ENCODE measurements at places on chromosomes 13 and 19.

- DNase-seq: no peak
Observed at GRCh38 chr19:12092956-12093355, 28.4 kb downstream of the ZNF844 start.

- no peak for DNase-seq
Observed at GRCh38 chr13:102556806-102557205, 40.0 kb upstream of the TPP2 start.

DNA sequence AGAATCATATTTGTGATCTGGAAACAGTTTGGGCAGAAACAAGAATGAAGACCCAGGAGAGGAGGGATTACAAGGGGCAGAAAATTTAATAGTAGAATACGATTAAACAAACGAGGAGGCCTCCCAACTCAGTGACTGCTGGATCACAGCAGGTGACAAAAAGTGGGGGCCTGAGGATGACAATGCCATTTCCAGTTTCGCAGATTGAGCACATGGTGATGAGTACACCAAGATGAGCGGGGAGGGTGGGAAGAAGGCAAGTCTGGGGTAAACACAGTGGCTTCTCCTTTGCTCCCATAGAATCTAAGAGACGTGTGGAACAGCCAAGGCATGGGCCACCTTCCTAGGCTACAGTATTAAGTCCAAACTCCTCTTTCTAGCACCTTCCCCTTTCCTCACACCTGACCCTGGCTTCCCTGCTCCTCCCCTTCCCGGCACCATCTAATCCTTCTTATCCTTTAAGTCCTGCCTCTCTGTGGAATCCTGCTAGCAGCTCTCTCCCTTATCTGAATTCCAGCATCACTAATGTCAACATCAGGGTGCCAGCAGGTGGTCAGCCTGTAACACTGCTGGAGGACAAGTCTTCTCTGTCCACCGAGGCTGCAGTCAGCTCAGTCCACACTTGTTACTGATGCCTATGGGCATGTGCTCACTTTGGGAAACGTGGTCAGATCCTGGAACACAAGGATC is 13.5 kb downstream of the ATP7B start:
- no peak for DNase-seq

DNA sequence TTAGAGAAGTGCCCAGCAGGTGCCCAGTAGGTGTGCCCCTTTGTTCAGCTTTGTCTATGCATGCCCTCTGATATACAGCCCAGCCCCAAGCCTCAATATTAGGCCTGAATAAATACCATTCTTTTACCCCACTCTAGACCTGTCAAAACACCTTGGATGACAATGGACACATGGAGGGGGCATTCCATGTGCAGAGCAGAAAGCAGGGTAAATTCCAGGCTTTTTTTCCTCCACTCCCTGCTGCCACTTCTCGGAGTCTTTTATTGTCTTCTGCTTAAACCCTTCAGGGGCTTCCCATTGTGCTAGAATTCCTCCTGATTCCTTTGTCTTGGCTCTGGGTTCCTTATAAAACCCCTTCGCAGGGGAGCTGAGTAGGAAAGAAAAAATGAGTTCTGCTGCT is 5.8 kb upstream of the FRY start:
- DNase-seq: no peak

GRCh38 chr13:64414381-64414780 is 2815.8 kb downstream of the PCDH9 start:
- no peak for DNase-seq

DNA sequence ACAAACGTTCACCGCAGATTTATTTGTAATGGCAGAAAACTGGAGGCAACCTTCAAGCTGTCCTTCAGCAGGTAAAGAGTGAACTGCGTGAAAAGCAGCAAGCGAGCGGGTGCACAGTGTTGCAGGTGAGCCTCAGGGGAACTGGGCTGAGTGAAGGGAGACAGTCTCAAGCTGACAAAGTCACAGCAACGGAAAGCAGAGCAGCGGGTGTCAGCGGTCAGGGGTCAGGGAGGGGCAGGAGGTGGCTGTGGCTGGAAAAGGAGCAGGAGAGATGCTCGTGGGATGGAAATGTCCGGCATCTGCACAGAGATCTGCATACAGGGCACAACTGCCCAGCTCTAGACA is 8.5 kb upstream of the RASA3 start:
- DNase-seq: peak; percentile 67

DNA sequence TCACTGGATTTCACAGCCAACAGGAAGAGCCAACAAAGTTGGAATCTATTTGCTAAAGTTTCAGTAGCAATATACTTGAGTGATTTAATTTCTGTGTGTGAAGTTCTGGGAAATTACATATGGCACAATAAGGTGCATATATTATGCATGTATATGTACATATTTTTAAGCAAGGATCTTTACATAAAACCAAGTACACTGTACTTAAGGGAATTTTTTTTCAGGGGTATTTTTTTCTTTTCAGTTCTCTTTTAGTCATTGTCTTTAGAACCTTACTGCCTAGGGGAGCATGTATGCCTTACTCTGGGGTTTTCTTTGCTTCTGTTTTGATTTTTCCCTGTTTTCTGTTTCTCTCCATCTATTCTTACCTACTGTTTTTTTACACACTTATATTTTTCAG is 7.4 kb downstream of the RAP2A start:
- DNase-seq: no peak

DNA sequence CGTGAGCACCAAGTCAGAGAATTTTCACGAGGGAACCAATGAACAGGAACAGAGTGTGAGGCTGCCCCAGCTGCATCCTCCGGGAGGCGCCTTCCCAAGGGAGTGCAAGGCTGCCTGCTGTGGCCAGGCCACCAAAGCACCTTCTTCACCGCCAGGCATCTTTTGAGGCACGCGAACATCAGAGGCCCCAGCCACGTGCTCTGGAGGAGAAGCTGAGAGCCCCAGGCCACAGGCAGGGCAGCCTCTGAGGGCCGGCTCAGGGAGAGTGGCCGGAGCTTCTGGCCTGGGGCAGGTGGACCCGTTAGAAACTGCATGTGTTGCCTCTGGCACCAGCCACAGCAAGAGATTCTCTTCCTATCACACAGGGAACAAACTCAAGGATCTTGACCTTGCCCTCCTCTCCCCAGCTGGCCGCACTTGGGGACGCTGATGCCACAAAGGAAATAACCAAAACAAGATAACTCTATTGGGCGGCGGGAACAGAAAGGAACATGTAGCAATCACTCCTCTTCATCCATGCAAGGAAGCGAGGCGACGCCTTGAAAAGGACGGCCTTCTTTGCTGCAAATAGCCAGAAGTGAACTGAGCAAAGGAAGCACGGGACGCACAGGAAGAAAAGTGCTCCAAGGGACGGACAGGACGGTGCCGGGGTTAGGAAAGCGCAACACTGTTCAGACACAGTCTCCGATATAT is 19.9 kb downstream of the GAS6 start:
- no peak for DNase-seq

- no peak for DNase-seq
Observed at GRCh38 chr13:45325806-45326205, 15.2 kb downstream of the TPT1 start.

DNA sequence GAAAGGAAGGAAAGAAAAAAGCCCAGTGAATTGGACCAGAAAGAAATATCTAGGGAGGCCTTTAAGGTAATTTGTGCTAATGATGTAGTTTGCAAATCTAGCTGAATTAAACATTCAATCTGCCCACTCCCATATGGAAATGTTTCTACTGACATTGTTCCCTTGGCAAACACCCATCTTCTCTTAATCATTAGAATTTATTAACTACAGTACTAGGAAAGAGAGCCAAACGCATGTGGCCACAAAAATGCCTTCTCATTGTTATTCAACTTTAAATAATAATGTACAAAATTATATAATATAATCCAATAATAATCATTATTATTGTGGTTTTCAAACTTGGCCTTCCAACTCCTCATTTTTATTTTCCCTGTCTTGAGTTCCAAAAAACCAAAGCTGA is 234.7 kb downstream of the NHLRC3 start:
- no peak for DNase-seq

DNA sequence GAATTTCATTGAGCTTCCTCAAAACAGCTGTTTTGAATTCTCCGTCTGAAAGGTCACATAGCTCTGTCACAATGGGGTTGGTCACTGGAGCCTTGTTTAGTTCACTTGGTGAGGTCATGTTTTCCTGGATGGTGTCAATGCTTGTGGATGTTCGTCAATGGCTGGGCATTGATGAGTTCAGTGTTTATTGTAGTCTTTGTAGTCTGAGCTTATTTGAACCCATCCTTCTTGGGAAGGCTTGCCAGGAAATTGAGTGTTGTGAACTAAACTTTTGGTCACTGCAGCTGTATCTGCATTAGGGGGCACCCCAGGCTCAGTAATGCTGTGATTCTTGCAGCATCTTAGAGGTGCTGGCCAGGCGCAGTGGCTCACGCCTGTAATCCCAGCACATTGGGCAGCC is 22.0 kb downstream of the BLOC1S3 start:
- no peak for DNase-seq

DNA sequence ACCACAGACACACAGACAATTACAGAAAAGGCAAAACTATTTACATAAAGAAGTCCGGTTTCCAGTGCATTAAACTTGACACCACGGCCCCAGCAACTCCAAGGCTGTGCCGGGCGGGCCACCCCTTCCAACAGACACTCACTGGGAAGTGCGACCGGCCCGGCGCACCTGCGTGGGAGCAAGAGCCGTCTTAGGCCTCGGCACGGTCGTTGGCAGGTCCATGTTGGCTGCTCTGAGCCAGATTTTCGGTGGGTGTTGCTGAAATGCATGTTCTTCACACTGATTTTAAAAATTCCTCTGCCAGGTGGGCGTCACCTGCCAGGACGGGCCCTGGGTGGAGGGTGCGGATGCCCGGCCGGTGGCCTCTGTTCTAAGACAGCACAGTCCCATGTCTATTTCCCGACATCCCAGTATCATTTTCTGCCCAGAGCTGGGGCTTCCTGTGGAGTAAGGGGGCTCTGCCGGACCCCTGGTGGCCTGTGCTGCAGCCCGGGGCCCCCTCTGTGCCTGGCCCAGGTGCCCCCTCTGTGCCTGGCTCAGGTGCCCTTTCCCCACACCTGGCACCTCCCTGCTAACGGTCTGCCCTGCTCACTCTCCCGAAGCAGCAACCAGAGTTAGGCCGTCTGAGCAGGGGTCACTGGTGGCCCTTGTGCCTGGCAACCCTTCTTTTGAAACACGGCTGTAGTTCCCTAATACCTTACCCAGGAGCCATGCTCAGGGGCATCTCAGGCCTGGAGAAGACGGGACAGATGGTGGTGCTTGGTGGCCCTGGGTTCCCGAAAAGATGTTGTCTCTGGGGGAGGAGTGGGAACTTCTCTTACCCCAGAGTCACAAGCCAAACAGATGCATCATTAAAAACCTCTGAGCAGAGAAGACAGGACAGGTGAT is 9.2 kb downstream of the TMEM255B start:
- no peak for DNase-seq

- no peak for DNase-seq
Observed at GRCh38 chr13:51770681-51771417, 33.1 kb downstream of the DHRS12 start.

DNA sequence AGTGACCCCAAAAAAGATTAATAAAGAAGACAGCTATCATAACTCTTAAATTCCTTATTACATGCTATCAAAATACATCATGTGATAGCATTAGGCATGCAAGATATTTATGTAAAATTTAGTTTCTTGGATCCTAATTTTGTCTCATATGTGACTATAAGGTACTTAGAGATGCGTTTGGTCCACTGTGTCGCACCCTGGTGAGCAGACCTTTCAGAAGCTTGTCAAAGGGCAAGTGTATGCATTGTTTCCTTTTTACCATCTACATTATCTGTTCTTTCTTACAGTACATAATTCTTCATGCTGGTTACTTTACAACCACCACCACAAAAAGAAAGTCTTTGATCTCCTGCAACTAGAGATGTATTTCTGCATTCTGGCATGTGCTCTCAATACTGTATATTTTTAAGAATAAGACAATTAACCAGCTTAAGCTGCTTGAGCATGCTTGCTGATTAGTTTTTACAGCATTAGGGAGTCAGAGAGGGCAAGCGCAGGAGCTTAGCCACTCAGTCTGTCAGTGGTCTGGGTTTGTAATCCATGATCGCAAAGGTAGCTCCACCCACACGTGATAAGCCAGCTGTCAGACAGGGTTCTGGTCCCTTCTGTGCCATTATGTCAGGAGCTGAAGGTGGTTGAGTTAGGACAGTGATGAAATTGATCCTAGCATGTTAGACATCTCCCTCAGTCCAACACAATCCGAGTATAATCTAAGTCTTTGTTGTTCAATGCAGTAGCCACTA is 500.9 kb downstream of the MYO16 start:
- no peak for DNase-seq

DNA sequence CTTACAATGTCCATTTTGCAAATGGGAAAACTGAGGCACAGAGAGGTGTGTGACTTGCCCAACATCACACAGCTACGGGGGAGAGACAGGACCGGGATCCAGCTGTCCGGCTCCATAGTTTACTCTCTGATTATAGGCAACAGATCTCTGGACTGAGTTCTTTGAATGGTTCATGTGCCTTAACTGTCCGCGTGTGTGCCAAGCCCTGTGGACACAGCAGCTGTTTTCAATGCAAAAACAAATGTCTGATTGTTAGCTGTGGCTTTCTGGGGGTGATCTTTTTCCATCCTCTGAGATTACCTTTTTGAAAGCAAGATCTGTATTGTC is 94.1 kb downstream of the KL start:
- DNase-seq: no peak

GRCh38 chr13:113836768-113837559 is 26.9 kb downstream of the GAS6 start:
- DNase-seq: no peak

GRCh38 chr13:35557475-35557874 is 81.0 kb upstream of the MAB21L1 start:
- DNase-seq: no peak

DNA sequence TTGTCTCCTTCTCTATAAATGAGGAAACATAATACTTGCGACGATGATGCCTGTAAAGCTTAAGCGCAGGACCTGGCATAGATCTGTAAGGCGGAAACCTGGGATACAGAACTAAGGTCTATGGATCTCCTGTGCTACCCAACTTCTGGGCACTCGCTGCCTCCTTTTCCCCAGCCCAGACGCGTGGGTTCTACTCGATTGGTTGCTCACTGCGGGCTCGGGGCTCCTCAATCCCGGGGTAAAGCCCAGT is 615 bp upstream of the PSMC4 start:
- no peak for DNase-seq

- DNase-seq: peak; percentile 44
Observed at GRCh38 chr19:17103177-17103576, 27.6 kb downstream of the MYO9B start.

DNA sequence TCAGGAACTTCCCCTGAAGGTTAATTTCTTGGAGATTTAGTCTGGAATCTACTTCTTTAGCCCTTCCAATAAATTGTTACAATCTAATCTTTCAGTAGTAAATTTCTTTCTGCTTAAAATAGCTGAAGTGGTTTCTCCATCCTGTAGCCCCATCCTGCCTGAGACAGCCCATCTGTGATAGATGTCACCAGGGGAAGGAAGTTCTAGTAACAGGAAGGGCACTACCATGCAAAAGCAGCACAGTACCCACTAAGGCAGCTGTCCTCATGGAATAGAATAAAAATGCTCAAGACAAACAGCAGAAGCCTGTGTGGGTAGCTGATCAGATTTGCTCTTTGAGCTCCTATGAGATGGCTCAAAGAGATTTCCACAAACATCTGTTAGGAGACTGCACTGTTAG is 1036.5 kb downstream of the SLITRK5 start:
- DNase-seq: no peak
